Hematopoietic multipotent progenitor cell treated with erythropoietin and hydrocortisone succinate and interleukin-3 and kit ligand, for 8 days (in vitro differentiated cells): ENCODE measurements at places on chromosomes 3 and 15.

DNA sequence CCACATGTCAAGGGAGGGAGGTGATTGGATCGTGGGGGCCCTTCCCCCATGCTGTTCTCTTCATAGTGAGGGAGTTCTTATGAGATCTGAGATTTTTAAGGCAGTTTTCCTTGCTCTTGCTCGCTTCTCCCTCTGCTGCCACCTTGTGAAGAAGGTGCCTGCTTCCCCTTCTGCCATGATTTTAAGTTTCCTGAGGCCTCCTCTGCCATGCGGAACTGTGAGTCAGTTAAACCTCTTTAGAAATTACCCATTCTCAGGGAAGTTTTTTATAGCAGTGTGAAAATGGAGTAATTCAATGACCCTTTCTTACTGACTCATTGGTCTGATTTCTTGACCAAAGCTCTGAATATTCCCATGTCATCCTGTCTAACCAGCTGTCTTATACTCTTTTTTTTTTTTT, 484.4 kb upstream of the TPRG1 start:
- DNase-seq = no peak

DNA sequence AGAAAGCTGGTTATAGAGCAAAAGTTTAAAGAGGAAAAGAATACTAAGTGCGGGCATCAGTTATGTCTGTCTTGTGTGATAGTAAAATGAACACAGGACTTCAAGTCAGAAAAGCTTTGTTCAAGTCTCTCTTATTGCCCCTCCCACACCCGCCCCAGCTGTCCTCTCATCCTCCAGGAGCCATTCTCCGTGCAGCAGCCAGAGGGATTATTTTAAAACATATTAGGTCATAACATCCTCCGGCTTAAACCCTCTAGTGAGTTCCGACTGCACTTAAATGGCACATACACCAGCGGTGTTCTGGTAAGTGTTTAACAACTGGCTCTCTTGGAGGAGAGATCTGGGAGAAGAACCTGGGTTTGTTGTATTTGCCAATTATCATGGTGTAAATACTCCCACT, 104.8 kb upstream of the TNFAIP8L3 start:
- DNase-seq = no peak

- DNase-seq = no peak
These were observed 15.2 kb downstream of the QTRT2 start for GRCh38 chr3:114071786-114072185.

- DNase-seq = no peak
These were observed 8.0 kb downstream of the USP8 start for GRCh38 chr15:50432230-50432629.

GRCh38 chr3:106296062-106296461, 427.2 kb upstream of the CBLB start:
- no peak for DNase-seq

DNA sequence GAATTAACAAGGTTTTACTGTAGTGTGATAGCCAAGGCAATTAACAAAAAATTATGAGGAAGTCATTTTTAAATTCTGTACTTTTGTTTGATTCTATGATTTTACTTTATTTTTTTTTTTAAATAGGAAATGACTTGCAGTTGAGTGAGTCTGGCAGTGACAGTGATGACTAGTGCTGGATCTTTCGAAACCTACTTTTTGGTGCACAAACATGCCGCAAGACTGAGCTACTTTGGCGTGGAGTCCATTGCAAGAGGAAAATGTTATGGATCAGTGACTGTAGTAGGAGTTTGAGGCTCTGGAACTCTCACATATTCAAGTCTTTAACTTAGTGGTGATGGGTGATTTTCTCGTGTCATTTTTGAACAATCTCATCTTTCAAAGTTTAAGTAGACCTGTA, 11.6 kb downstream of the EAF1 start:
- no peak for DNase-seq

GRCh38 chr15:24862726-24863521, 91.9 kb upstream of the SNRPN start:
- no peak for DNase-seq

GRCh38 chr15:37881237-37882013, 53.0 kb upstream of the TMCO5A start:
- DNase-seq = no peak

DNA sequence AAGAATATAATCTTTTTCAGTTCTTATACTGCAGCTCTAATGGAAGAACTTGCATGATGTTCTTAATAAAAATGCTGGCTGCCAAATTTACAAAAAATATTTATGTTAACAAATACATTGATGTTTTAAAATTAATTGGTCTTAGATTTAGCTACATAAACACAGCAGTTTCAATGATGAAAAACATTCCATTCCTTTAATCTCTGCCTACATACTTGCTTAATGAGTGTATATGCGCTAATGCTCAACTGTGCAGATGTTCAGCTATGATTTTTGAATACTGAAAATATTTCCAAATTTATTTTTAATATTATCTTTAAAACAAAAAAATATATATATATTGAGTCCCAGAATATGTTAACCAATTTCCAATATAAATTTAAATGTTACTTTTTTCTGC, 867.4 kb downstream of the ROBO1 start:
- no peak for DNase-seq

GRCh38 chr3:108946292-108947285, 7.1 kb downstream of the GUCA1C start:
- no peak for DNase-seq

DNA sequence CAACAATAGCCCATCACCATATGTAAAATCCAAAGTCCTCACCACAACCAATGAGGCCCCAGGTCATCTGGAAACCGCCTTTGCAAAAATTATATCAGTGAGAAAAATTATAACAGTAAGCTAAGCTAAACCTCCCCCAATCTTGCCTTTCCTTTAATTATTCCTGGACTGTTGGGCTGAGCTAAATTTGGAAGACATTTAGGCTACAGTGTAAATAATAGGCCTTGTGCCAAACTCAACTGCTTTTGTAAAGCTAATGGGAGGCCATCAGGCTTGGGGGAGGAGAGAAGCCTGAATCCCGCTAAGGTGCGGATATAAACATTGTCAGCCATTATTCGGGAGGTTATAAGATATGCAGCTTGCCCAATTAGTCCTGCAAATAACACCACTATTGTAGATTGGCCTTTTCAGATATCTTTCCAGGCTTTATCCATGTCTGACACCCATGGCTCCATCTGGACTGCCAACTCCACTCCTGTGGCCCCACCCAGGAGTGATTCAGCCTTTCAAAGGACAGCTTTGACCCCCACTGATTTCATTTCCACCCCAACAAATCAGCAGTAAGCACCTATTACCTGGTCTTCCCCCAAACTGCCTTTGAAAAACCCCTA, 53.0 kb upstream of the CA12 start:
- no peak for DNase-seq

DNA sequence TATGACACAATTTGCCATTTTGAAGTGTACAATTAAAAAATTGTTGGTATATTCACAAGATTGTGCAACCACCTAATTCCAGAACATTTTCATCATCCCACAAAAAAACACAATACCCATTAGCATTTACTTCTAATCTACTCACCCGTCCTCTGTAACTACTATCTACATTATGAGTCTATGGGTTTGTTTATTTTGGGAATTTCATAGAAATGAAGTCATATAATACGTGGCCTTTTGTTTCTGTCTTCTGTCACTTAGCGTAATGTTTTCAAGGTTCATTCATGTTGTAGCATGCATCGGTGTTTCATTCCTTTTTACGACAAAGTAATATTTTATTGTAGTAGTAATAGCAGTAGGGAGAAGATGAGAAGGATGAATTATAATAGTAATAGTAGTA, 55.2 kb upstream of the CNTN6 start:
- DNase-seq = no peak

- peak; percentile 97 for DNase-seq
These were observed 49.3 kb downstream of the TMOD3 start for GRCh38 chr15:51878446-51879386.

DNA sequence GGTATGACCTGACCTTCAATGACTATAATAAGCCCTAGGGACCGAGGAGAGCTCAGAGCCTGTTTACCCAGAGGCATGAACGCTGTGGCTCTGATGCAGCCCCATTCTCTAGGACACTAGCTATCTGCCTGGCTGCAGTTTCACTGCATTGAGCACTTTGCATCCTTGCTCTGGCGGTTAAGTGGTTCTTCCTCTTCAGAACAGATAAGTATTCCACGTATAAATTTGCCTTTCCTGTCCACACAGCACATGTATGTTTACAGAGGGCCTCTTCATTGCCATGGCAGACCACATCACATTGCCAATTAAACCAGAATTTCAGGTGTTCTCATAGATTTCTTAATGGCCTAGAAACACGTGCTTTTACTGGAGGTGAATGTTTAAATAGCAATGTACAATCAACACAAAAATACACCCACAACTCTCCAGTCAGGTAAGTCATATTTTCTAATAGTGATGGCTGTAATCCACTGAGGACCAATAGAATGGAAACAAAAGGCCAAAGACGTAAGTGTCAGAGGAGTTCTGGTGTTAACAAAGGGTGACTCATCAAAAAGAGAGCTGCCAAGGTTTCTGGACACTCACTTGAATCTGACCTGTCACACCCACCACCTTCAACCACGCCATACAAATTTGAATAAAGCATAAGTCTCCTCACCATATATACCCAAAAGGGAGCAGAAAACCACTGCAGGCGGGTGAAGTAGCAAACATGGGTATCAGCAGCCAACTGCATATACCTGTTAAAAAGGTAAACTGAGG, 553.4 kb downstream of the OCA2 start:
- DNase-seq = no peak

GRCh38 chr3:9903904-9904303, 1.3 kb downstream of the IL17RE start:
- DNase-seq = no peak

- DNase-seq = no peak
These were observed 445.8 kb upstream of the NAALADL2 start for GRCh38 chr3:174413062-174413912.

DNA sequence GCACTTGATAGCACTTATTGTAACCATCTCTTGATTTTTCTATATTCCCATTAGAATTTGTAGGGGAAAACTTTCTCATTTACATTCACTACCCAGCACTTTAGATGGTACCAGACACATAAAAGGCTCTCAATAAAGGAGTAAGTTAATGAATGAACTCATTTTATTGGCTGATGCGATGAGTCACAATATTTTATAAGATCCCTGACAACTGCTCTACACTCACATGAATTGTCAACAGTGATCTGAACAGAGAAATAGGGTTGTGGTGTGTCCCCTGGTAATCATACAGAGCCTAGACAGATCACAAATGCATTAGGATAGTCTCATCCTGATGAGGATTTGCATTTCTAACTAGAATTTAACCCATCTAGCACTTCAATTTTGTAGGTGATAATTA, 567.6 kb upstream of the ARPP21 start:
- no peak for DNase-seq

GRCh38 chr15:70164156-70164900, 66.6 kb upstream of the TLE3 start:
- DNase-seq = no peak

- no peak for DNase-seq
These were observed 278.5 kb downstream of the PLOD2 start for GRCh38 chr3:145882436-145882835.

DNA sequence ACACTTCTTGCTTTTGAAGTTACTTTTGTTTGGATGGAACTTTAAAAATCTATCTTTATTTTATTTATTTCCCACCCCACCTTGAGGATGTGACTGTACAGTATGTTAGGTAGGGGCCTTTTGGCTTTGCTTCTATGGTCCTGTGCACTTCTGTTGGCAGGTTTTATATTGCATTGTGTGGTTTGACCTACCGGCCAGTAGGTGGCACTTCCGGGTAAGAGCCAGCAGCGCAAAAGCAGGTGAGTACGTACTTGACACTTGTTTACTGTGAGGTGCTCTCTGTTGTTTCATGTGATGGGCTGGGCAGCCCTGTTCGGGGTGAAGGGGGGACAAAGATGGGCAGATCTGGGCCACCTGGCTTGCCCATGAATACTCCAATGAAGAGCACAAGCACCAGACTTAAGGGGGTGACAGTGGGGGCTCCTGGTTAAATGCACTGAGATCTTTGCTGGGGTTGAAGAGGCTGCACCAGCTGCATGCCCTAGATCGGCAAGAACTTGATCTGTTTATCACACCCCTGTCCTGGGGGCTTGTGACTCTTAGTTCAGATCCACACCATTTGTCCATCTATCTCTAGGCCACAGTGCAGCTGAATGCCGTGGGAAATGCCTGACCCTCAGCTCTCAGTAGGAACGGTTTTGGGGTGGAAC, 131.6 kb downstream of the NLGN1 start:
- DNase-seq = peak; percentile 36

- DNase-seq = peak; percentile 79
These were observed 551 bp downstream of the DNAJC13 start for GRCh38 chr3:132417695-132418411.

DNA sequence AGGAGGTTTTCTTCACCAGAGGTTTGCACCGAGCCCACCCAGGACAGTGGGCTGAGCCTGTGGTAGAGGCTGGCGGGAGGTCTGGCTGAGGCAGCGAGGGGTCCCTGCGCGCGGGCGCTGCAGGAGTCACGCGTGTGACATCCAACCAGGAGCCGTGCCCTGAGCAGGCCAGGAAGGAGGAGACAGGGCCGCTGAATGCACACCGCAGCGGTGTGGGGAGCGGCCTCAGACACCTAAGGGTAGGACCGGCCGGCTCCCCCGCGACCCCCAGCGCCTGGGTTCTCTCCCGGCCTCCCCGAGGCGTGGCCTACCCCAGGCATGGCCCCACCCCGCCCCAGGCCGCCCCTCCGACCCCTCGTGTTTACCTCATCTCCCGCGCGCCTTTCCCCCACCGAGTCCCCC, 412 bp downstream of the SLC41A3 start:
- DNase-seq = peak; percentile 60

GRCh38 chr3:128727485-128727884, 1.5 kb downstream of the RAB7A start:
- no peak for DNase-seq
